Activated T-helper 1 cell treated with Interleukin-2 at 50 U/mL for 16 hours (primary cell): ENCODE measurements at places on chromosomes 7 and 10.

DNA sequence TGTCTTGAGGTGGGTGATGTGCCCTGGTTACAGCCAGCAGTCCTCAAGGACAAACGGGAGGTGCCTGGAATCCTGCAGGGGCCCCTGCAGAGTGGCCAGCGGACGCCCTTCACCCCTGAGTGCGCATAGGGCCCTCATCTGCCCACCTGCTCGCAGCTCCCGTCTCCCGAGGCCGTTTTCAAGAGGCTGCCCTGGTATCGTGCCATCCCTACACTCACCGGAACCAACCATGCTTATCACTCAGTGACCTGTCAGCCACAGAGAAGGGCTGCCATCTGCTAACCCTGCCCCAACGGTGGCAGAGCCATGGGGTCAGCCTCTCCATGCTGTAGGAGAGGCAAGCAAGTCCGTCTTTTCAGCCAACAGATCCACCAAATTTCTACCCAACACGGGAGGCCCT is 122.0 kb downstream of the FAM53B start:
- no peak for DNase-seq

DNA sequence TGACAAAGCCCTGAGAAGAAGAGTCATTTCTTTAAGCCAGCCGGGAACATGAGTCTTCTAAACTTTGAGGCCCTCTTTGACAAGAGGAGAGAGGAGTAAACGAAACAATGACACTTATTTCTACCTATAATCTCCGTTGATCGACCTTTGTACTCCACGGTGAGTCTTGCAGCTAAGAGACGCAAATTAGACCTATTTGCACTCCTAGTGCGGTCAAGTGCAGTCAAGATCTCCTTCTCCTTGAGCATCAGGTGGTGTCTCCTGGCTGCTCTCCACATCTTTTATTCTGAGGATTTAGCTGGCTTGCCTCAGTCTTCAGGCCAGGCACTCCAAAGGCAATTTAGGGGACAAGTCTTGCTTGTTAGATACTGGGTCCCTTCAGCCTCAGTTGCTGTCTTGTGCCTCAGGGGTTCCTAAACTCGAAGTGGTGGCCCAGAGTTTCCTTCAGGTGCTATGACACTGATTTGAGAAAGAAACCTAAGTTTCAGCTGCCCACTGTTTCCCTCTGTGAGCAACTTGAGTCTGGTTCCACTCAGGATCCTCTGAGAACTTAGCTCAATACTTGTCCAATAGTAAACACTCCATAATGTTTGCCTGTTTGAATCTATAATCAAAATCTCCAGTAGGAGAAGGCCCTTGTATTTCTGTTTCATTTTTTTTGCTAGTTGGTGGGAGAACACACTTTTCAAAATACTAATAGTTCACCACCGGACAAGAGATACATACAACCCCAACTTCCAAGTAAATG is 312.9 kb downstream of the RNLS start:
- no peak for DNase-seq

DNA sequence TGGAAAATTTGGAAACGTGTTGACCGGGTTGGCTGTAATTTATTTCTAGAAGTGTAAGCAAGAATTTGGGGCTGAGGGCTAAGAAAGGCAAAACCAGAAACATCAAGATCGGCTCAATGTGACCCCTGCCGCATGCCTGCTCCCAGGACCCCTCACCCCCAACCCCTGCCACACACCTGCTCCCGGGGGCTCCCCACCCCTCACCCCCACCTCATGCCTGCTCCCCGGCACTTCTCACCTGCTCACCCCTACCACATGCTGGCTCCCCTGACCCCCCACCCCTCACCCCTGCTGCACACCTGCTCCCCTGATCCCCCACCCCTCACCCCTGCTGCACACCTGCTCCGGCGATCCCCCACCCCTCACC is 19.0 kb upstream of the CFAP46 start:
- no peak for DNase-seq

DNA sequence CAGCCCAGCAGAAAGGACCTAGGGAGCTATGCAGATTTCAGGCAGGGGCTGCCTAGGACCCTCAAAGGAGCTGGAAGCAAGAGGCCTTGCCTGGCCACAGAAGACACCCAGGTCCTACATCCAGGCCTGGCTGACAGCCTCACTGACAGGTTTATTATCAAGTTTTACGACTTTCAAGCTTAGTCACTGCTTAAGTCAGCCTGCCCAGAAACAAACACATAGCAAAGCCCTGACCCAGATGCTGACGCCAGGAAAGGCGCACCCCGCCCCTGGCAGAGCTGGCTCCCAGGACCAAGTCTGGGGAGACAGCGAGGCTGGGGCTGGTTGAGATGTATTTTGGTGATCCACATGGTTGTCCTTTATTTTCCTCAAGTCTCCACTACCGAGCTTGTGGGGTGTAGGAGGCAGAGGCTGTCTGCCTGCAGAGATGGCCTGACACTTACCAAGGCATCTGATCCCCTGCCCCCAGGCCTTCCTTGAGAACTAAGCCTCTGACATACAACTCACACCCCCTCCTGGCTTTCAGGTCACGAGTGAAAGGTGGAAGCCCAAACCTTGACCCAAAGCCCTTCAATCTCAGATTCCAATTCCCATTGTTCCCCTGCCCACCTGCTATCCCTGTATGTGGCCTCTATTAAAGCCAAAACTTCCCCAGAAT is 80.7 kb upstream of the EMX2 start:
- DNase-seq: no peak

DNA sequence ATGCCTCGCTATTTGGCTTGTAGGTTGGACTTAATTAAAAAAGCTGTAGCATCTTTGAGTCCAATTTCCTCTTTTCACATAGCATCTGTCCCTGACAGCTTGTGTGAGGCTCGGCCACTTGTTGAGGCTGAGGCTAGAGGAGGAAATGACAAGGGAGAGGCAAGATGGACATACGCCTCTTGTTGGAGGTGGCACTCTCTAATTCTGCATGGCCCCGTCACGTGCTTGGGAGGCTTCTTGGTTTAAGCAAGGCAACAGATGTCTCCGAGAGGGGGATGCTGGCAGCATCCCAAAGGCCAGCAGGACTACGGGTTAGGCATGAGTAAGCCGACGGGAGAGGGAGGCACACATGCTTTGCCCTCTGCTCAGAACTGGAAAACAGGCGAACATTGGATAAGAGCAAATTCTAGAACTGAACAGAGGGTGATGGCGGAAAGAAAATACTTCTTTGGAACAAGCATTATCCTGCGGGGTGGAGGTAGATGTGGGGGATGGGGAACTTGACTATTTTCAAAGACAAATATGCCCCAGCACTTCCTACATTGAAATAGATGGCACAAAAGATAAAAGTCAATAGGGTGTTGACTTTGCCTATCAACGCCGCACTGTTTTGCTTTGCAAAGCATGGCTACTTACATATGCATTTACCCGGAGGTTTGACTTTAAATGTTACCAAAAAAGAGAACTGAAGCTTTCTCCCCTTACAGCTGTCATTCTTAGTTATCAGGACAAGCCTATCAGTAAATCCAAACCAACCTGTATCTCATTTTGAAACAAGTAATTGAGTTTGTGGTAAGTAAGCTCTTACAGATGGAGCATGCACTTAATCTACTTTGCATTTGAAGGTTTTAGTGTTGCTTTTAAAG is 94.8 kb downstream of the CHN2 start:
- no peak for DNase-seq

DNA sequence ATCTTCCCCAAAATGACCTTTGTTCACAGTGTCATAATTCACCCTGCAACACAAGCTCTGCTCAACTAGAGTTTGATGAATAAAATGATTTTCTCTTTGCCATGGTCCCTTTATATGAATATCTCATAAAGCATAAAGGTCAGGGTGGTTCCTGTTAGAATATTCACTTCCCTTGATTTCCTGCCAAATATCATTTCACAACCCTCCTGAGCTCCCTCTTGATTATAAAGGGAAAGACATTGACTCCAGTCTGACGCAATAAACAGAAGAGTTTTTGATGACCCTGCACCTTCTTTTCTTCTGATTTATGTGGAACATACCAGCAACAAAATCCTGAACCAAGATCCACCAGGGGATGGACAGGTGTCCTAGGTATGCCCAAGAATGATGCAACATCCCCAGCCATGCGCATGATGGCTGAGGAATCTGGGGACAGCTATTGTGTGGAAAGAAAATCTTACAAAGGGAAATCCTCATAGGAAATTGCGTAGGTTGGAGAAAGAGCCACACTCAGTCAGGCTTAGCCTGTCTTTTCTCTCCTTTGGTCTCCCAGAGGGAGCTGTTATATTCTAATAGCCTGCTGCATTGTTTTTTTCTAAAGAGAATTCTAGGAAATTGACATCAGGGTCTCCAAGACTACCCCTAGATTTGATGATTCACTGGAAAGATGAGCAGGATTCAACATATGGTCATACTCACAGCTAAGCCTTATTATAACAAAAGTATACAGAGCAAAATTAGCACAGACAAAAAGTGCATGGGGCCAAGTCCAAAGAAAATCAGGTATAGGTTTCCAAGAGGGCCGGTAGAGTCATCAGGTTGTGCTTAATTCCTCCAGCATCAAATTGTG is 18.8 kb downstream of the IFIT3 start:
- DNase-seq: no peak

DNA sequence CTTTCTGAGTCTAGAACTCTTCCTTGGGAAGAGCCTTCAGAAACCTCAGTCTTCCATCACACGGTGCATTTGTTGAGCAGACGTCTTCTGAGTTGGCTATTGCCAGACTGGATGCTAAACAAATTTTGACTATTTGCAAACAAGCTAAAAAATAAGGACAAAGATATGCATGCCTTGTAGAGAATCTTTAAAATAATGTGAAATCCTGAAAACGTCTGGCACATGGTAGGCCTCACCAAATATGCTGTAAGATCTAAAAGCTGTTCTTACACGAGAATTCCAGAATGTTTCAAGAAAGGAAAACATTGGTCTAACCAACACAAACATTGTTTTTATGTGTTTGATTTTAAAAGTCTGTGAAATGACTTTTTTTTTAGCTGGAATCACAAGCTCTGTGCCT is 11.3 kb downstream of the ZNF467 start:
- DNase-seq: no peak

GRCh38 chr10:110212119-110213006 is 5.0 kb downstream of the MXI1 start:
- DNase-seq: peak; percentile 28

DNA sequence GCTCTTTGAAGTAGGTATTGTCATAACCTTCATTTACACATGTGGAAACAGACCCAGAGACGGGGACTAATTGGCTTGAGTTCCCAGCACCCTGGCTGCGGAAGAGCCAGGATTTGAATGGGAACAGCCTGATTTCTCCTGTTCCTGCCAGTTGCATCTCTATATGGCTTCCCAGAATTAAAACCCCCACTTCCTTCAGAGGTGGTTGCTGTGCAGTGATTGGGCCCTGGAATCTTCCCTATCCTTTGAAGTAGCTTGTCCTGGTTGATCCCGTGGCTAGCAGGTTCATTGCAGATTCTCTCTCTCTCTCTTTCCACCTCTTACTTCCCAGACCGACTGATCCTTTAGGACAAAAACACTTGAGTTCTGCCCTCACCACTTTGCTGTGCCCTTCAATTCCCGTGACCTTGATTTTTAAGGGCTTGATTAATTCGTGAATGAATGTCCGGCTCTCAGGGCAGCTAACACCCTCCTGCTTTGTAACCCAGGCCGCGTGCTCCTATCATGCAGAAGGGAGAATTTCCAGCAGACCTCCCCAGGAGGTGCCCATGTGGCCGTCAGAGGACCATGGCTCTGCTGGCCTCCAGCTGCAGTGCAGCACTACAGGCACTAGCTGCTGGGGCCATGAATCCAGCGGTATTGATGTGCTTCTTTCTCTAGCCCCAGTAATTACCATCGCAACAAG is 120.6 kb upstream of the AGK start:
- no peak for DNase-seq
